ENCODE measurements at places on chromosomes 1 and 21. TPM values are rescaled to one million over a fixed set of nuclear protein-coding genes. Genes with fewer than 3 reads are reported as not detected.

The ANXA9 gene
- 0.45 TPM for polyA plus RNA-seq

DNA sequence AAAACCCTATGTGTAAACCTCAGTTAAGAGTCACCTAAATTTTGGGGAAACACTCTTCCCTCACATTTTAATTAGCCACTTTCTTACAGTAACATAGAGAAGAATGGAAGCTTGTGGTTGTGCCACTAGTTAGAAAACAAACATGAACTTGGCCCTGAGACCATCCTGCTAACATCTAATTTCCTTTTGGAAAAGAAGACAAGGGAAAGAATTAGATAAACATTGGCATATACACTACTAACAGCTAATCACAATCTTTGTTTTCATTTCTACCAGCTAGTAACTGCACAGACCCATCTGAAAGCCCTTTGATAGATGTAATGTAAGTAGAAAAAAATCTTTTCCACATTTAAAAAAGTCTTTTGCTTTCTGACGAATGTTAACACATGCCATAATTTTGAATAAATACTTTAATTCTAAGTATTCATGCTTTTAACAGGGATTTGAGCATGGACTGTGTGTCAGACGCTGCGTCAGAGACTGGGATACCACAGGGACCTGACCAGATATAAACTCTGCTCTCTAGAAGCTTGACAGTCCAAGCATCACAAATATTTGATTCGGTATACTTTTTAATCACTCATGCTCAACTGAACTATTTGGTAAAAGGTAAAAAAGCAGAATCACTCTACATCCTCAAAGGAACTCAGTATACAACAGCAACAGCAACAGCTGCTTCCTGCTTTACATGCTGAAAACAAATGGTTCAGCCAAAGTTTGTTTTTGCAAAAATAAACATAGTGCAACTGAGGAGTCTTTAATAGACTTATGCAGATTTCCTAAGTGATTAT is 30.2 kb downstream of the DPH5 start:
- no peak overlapping the region for H3K27ac ChIP-seq
- DNase-seq: no peak
- no peaks in the 10 kb centered on the region for H3K27me3 ChIP-seq
- H3K4me3 ChIP-seq: no peak overlapping the region

DNA sequence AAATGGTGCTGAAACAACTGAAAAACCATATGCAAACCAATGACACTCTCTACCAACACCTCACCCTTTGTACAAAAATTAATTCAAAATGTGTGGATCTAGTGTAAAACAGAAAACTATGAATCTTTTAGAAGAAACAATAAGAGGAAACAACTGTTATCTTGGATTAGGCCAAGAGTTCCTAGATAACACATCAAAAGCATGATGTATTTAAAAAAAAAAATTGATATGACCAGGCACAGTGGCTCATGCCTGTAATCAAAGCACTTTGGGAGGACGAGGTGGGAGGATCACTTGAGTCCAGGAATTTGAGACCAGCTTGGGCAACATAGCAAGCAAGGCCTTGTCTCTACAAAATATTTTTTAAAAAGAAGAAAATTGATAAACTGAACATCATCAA is 79.0 kb downstream of the EIF4G3 start:
- no peak for DNase-seq
- no peak overlapping the region for H3K4me3 ChIP-seq
- H3K36me3 ChIP-seq: no peaks in the 10 kb centered on the region
- no peaks in the 10 kb centered on the region for H3K4me1 ChIP-seq

DNA sequence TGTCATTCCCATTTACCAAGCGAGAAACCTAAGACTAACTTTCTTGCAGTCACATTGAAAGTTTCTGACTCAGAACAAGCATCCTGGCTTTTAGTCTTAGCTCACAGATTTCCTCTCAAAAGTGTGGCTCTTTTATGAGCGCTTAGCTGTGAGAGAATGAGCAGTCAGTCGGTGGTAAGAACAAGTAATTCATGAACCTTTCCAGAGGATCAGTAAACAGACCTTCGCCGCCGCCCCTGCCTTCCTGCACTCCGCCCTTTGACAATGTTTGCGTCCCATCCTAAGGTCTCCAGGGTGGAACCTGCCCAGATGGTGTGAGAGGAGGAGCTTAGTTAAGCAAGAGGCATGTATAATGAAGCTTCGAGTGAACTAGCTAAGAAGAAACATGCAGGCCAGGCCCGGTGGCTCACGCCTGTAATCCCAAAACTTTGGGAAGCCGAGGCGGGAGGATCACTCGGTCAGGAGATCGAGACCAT is 142.4 kb downstream of the GLUL start:
- no peak for DNase-seq
- no peak overlapping the region for H3K4me3 ChIP-seq
- H3K27ac ChIP-seq: no peak overlapping the region
- H3K4me1 ChIP-seq: no peaks in the 10 kb centered on the region

The IVL gene
- polyA plus RNA-seq: 0.03 TPM

DNA sequence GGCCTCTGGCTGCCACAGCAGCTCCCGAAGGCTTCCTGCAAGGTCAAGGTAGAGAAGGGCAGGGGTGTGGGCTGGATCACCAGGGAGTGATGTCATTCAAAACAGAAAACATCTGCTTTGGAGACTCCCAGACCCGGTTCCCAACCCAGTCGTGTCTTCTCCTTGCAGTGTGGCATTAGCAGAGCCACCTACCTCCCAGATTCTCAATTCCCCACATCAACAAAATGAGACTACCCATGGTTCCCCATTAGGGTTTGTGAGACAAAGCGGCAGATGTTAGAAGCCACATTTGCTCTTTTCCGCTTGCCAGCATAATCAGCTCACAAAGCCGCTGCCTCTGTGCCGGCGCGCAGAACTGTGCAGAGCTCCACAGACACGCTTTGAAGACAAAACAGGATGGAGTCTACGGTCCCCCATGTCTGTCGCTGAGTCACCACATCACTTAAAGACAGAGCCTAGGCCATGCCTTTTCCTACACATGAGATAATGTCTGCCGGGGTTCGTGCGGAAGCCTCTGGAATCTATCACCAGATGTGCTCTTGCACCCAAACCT is 12.5 kb downstream of the KIF17 start:
- H3K27ac ChIP-seq: no peak overlapping the region
- no peaks in the 10 kb centered on the region for H3K27me3 ChIP-seq
- no peak for DNase-seq
- H3K4me3 ChIP-seq: no peak overlapping the region
- no peaks in the 10 kb centered on the region for H3K36me3 ChIP-seq

- no peaks in the 10 kb centered on the region for H3K4me1 ChIP-seq
- no peaks in the 10 kb centered on the region for H3K27me3 ChIP-seq
- H3K27ac ChIP-seq: no peak overlapping the region
- no peak overlapping the region for H3K4me3 ChIP-seq
- DNase-seq: no peak
- H3K36me3 ChIP-seq: no peaks in the 10 kb centered on the region
These were observed 29.4 kb upstream of the CD2 start for GRCh38 chr1:116724765-116725375.

DNA sequence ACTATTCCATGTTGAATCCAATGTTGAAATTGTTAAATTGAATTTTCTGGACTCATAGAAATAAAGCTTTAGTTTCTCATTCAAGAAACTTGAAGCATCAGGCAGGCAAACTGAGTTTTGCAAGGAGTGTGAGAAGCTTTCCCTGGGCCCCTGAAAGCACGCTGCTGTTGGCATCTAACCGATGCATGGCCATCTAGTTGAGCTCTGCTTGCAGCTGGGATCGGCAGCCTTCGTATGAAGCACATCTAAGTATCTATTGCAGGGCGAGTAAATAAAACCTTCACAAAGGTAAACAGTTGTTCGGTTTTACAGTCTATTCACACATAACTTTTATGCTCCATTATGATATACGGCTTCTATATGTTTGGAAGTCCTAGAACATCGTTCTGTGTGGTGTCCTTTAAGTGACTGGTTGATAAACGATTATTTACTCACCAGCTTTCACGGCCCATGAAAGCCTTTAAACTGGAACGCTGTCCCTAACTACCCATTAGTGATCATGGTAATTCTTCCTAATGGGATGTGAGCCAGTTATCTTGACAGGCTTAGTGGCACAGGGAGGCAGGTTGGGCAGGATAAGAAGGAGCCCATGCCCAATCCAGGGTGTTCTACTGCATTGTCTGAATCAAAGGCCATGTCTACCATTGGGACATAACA is 71.7 kb downstream of the SEC16B start:
- DNase-seq: no peak
- no peaks in the 10 kb centered on the region for H3K27me3 ChIP-seq
- H3K4me3 ChIP-seq: no peak overlapping the region
- H3K4me1 ChIP-seq: no peaks in the 10 kb centered on the region

DNA sequence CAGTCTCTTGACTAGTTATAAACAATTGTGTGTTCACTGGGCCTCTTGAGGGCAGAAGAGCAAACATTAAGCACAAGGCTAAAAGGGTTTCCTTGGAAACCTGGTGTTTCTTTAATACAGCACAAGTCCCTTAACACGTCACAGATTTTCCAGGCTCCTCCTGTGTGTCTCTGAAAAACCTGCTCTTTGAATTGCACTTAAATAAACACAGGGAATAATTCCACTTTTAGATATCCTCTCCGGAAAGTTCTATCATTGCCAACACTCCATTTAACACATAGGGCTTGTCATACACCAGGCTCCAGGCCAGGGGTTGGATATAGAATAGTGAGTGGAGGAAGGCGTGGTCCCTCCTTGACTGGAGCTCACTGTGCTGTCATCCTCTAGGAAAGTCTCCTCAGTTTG is 442.6 kb downstream of the DSCAM start:
- no peak for DNase-seq
- H3K36me3 ChIP-seq: no peaks in the 10 kb centered on the region
- H3K27me3 ChIP-seq: no peaks in the 10 kb centered on the region
- no peak overlapping the region for H3K4me3 ChIP-seq
- H3K27ac ChIP-seq: no peak overlapping the region

The TMEM82 gene
- 4.8 TPM for polyA plus RNA-seq

DNA sequence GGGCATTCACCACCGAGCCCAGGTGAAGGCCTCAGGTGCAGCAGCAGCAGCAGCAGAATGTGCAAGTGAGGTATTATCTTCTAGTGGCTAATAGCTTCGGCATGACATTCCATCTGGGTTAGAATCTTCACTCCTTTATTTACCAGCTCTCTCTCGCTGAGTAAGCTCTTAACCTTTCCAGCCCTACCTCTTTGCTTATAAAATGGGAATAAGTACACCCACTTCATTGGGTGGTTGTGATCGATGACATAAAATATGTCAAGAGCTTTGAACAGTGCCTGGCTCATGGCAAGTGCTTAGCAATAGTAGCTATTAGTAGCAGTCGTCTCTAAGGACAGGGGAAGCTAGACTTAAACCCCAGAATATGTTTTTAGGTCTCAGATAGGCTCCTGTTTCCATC is 149.5 kb downstream of the NOS1AP start:
- no peaks in the 10 kb centered on the region for H3K27me3 ChIP-seq
- H3K4me1 ChIP-seq: peaks cover 42% of the 10 kb centered on the region
- H3K36me3 ChIP-seq: no peaks in the 10 kb centered on the region
- no peak overlapping the region for H3K27ac ChIP-seq
- DNase-seq: no peak

GRCh38 chr1:101205457-101205856 is 31.4 kb upstream of the S1PR1 start:
- DNase-seq: no peak
- no peaks in the 10 kb centered on the region for H3K36me3 ChIP-seq
- no peak overlapping the region for H3K4me3 ChIP-seq
- no peak overlapping the region for H3K27ac ChIP-seq

The FBLIM1 gene
- polyA plus RNA-seq: 227 TPM

- no peak for DNase-seq
- peaks cover 11% of the 10 kb centered on the region for H3K4me1 ChIP-seq
- no peak overlapping the region for H3K4me3 ChIP-seq
- H3K27me3 ChIP-seq: no peaks in the 10 kb centered on the region
- H3K27ac ChIP-seq: no peak overlapping the region
These were observed 78.8 kb upstream of the TENT5C start for GRCh38 chr1:117527074-117527473.

GRCh38 chr1:101507547-101507971 is 270.7 kb downstream of the S1PR1 start:
- DNase-seq: no peak
- H3K27me3 ChIP-seq: no peaks in the 10 kb centered on the region
- H3K4me3 ChIP-seq: no peak overlapping the region
- H3K27ac ChIP-seq: no peak overlapping the region
- no peaks in the 10 kb centered on the region for H3K36me3 ChIP-seq

The DNAI4 gene
- 8.4 TPM for polyA plus RNA-seq

The FCRLA gene
- 1.6 TPM for polyA plus RNA-seq

DNA sequence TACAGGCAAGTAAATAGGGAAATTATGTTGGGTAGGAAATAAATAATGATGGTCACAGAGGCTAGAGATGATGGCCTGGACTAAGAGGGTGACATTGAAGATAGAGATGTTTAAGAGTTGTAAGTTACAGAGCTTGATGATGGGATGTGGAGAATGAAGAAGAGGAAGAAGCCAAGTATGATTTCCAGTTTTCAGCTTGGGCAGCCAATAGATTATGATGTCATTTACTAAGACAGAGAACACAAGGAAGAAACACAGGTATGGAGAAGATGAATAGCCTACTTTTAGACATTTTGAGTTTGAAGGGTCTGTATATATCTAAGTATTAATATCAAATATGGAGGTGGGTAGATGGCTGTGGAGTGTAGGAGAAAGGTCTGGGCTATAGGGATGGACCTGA is 56.0 kb upstream of the PRELP start:
- no peaks in the 10 kb centered on the region for H3K4me1 ChIP-seq
- DNase-seq: no peak
- no peaks in the 10 kb centered on the region for H3K27me3 ChIP-seq
- no peak overlapping the region for H3K4me3 ChIP-seq
- H3K36me3 ChIP-seq: no peaks in the 10 kb centered on the region

The GPA33 gene
- polyA plus RNA-seq: 363 TPM

The NBPF8 gene
- 2.4 TPM for polyA plus RNA-seq
